ENCODE measurements at places on chromosomes 7 and 10. TPM values are rescaled to one million over a fixed set of nuclear protein-coding genes. Genes with fewer than 3 reads are reported as not detected.

GRCh38 chr7:39459636-39460035 lies 106.6 kb upstream of the YAE1 start:
- DNase-seq, result no peak

GRCh38 chr10:97584798-97585438 lies 729 bp downstream of the HOGA1 start:
- DNase-seq, result no peak

DNA sequence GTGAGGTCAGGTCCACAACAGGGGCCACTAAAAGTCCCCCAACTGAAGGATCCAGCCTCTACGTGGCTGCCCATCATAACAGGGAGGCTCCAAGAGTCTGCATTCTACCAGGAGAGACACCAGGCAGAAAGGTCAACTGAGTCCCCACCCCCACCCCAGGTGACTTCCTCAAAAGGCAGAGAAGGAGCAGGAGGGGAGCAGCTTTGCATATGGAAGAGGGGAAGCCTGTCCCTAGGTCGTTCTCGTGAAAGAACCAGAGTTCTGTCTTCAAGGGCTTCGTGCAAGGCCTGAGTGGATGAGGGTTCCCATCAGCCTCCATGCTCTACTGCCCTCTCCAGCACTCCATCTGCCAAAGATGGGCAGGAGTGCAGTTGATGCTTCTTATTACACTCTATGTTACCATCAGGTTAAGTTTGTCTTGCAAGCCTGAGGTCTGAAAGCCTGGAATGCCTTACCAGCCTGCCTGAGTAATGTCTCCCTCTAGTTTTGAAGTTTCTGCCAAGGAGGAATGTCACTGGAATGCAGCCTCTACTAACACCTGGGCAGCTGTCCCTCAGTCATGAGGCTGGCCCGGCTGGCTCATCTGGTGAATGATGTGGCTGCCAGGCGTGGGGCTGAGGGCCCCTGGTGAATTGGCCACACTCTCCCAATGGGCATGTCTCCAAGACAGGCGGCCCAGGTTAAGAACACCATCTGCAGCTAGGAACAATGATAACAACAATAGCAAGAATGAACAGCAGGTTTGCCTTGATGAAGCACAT lies 54.3 kb upstream of the SMNDC1 start:
- peak; percentile 38 for DNase-seq

GRCh38 chr7:144565586-144565985 lies 162.1 kb upstream of the NOBOX start:
- no peak for DNase-seq

DNA sequence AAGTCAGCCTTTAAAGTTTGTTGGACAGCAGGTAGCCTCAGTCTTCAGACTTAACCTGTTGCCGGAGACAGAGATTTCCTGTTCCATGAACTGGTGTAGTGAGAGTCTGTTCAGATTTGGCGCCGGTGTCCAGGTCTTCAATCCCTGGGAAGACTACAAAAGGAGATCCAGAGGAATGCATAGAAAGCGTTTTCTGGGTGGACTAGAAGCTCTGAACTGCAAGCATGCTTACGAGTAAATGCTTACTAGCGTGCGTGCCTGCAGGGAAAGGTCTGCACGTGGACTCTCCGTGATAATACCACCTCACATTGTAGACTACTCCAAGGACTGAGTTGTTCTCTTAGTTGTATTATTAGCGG lies 878 bp downstream of the GLRX3 start:
- no peak for DNase-seq

DNA sequence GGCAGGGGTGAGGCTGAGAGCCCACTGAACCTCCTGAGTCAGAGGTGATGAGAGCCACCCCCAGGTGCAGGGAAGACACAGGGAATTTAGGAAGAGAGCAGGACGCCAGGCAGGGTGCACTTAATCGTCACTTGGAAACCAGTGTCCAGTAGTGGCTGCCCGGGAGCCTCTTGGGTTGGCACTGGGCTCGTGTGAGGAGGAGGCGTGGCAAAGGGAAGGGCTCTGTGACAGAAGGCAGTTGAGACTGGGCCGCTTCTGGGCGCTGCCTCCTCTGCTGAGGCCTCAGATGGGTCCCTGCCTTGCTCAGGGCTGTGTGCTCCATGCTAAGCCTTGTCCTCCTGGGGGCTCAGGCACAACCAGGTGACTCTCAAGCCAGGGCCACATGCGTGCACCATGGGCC lies 13.3 kb downstream of the RET start:
- DNase-seq, result no peak

GRCh38 chr7:121515229-121515628 lies 119.1 kb upstream of the FAM3C start:
- DNase-seq, result no peak

DNA sequence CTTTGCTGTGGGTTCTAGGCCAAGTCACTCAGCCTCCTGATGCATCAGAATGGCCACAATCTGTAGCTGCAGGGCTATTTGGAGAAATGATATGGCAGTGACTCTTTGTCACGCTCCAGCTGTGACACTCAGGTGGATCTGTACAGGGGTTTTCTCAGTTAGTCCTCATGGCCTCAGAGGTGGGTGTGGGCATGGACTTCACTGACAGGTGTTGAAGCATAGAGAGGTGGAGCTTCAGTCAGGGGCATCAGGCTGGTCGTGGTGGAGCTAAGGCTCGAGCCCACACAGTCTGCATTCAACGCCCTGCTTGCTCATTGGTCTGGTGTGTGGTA lies 21.2 kb downstream of the PALD1 start:
- no peak for DNase-seq

DNA sequence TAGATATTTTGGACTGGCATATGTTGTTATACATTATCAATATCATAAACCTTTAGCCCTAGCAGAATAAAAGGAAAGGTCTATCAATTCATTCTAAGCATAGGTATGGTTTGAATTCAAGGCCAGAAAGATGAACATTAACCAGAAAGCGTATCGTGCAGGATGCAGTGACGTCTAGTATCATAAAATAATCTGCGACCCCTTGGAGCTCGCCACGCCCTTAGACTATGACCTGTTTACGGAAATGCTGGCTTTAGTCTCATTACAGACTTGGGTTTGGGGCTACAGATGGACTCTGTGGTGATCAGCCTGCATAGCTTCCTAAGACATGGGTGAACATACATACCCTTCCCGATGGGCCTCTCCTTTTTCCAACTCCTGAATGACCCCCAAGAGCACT lies 21.5 kb downstream of the INSYN2A start:
- no peak for DNase-seq

DNA sequence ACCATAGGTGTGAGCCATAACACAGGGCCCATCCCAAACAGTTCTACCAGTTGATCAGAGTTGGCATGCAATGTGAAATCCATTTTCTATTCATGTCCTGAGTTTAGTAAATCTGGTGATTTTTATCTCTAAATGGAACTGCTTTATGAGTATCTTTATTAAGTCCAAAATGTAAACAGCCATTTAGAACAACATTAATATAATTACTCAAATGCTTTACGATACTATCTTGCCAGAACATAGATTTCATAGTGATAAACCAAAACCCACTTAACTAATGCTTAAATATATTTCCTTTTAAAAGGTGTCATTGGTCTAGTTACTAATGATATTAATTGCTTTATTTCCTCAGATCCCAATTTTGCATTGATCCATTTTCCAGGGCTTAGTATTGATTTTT lies 80.7 kb downstream of the PLCE1 start:
- no peak for DNase-seq

GRCh38 chr7:26532471-26532870 lies 240.8 kb downstream of the SNX10 start:
- no peak for DNase-seq

TAF5 gene
- total RNA-seq, result 9.2 TPM

ADAP1 gene
- total RNA-seq, result 34.0 TPM

HABP2 gene
- 0.20 TPM for total RNA-seq

FAM237B gene
- not detected for total RNA-seq

All from HCT116 (cell line).